Left renal pelvis (tissue), 4 donors: ENCODE measurements at places on chromosomes 16 and 17. TPM values are rescaled to one million over a fixed set of nuclear protein-coding genes. Genes with fewer than 3 reads are reported as not detected.
A peak's percentile ranks its signal among the peaks of the same experiment; 100 is the strongest.

MILR1 gene
- 1.9 TPM for polyA plus RNA-seq

DNA sequence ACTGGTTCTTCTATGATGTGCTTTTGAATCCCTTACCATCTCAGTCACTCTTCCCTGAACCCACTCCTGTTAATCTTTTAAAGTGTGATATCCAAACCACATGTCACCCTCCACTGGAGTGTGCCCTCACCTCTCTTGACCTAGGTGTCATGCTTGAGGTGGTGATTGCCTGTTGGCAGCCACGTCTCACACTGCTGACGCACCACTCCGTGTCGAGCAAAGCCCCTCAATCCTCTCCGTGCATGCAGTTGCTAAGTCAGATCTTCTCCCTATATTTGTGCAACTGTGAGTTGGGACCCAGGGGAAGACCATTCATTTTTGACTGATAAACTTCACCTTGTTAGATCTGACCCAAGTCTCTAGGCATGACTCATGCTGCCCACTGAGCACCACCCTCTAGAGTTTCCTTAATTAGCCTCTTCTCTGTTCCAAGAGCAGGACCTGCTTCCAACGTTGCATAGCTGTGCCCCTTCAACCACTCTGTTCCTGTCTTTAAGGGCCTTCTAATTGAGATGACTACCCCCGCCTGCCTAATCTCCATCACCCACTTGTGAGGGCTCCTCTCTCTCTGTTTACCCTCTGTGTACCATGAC, 2.7 kb downstream of the MYH13 start:
- no peak for DNase-seq

GRCh38 chr16:14423344-14423743, 206.7 kb downstream of the PARN start:
- no peak for DNase-seq

DNA sequence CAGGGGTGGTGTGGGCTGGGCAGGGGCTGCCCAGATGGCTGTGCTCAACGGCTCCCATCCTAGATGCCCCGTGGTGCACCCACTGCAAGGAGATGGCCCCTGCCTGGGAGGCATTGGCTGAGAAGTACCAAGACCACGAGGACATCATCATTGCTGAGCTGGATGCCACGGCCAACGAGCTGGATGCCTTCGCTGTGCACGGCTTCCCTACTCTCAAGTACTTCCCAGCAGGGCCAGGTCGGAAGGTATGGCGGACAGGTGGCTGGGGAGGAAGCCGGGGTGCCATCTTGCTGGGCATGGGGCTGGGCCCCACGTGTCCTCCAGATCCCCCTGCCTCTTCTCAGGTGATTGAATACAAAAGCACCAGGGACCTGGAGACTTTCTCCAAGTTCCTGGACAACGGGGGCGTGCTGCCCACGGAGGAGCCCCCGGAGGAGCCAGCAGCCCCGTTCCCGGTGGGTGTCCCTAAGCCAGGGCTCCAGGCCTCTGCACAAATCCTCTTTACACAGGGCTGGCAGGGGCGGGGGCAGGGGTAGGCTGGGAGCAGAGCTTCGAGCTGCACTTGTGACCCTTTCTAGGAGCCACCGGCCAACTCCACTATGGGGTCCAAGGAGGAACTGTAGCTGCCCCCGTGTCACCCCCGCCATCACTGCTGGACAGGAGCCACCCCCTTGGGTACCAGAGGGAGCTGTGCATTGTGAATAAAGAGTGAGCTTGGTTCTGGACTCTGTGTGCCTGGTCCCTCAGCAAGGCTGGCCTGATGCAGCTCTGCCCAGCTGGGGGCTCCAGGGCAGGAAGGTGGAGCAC, 3.7 kb downstream of the PDIA2 start:
- no peak for DNase-seq

GRCh38 chr17:47840001-47840741, 902 bp downstream of the SCRN2 start:
- no peak for DNase-seq

DNA sequence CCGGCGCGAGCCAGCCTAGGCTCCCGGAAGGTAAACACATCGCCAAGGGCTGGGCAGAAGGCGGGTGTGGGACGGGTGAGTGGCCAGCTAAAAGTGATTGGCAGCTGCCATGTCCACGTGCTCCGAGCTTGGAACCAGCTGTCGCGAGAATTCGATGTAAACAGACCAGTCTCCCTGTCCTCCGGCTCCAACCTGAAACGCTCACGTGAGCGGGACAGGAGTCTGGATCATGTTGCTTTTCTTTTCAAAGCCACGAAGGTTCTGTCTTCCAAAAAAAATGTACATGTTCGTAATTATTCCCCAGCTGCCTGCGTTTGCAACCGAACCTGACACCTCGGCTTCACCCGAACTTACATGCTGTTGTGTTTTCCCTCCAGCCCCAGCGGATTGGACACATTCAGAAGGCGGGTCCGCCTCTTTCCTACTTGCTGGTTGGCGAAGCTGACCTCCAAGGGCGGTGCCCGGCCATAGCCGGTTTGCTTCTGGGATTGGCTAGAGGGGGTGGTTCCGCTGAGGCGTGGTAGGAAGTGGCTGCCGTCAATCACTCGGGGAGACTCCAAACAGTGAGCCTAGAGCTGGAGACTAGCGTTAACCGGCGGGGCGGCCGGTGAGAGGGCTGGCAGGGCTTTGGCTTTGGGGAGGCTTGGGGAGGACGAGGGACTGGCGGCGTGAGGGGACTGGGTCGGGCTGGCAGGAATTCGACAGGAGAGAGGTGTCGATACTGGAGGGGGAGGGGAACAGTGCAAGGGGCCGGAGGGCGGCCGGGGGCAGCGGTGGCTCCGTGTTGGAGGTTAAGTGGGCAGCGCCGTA, at the start of gene BCAS3:
Gene BCAS3 (plus strand): TSS at position 544 of the 810 bp plus-strand sequence.
- peak; percentile 97 for DNase-seq

- DNase-seq, result no peak
Measured at GRCh38 chr17:10648956-10649355, 8.2 kb downstream of the MYH3 start.

DNA sequence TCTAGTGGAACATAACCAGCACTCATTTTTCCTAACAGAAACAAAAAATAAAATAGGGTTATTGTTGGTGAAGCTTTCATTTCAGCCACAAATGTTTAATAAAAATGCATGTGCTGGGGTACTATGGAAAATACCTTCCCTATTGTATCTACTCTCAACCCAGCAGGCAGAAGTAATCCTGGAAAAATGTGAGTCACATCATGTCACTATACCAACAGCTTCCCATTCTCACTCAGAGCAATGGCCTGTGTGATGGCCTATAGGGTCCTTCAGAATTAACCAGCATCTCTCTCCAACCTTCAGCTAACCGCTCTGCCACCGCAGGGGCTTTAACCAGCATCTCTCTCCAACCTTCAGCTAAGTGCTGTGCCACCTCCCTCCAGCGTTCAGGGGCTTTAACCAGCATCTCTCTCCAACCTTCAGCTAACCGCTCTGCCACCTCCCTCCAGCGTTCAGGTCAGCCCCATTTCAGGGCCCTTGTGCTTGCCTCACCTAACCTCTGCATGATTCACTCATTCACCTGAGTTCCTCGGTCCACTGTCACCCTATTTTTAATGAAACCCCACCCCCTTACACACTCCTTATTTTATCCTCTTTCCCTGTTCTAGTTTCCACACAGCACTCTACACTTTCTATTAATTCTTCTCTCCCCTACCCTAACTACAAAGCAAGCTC, 34.0 kb downstream of the UBE2G1 start:
- DNase-seq, result no peak

DNA sequence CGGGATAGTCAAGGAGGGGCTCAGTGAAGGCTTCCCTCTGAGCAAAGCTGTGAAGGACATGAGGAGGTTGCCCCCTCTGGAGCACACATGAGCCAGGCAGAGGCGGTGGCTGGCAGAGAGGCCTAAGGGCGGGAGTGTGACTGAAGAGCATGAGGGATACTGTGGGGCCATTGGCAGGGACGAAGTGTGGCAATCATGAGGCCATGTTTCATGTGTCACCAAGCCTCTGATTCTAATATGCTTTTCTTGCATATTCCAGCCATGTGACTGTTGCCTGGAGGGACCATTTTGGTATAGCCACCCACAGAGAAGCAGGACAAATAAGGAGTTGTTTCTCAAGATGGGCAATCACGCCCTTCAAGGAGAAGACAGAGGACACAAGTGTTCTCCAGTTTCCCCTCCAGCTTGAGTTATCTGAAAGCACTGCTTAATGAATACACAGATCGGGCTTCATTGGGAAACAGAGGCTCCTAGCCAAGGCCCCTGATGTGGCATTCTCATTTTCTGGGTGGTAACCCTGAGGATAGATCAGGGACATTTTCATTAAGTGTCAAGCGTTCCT, 68.0 kb downstream of the AKAP1 start:
- DNase-seq, result no peak

DNAI2 gene
- not detected for polyA plus RNA-seq

DNA sequence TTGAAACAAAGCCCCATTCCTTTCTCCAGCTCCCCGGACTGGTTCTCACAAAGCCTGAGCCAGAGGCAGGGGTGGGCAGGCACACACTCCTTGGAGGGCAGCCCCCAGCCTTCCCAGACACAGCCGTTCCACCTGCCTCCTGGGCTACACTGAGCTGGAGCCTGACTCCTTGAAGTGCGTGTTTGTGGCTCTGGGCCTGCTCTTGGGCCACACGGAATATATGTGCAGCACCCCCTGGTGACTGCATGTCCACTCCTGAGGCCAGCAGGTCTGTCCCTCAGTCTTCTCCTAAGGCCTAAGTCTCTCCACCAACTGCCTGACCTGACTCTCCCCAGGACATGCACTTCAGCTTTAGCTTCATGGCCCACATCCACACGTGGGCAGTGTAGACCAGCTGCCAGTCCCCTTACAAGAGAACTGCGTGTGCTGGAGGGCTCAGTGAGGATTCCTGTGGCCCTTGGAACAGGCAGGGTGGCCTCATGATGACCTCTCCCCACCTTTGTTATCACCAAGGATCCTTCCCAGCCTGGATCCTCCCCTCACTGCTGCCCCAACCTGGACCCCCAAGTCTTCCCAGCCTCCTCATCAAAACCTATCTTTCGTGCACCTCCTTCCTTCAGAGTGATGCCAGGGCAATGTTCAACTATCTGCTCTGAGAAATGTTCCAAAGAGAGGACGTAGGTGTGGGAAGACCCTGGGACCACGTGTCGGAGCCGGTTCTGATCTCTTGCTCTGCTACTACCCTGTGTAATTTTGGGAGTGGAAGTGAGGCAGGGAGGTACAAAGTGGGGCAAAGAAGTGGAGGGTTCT, 12.4 kb upstream of the SLC6A2 start:
- no peak for DNase-seq

GRCh38 chr17:78951967-78952551, 26.9 kb upstream of the TIMP2 start:
- DNase-seq, result no peak

CCL5 gene
- polyA plus RNA-seq, result 1.8 TPM

GRCh38 chr16:30000735-30001631, 4.9 kb downstream of the INO80E start:
- DNase-seq, result no peak

KRTAP2-1 gene
- polyA plus RNA-seq, result not detected

DNA sequence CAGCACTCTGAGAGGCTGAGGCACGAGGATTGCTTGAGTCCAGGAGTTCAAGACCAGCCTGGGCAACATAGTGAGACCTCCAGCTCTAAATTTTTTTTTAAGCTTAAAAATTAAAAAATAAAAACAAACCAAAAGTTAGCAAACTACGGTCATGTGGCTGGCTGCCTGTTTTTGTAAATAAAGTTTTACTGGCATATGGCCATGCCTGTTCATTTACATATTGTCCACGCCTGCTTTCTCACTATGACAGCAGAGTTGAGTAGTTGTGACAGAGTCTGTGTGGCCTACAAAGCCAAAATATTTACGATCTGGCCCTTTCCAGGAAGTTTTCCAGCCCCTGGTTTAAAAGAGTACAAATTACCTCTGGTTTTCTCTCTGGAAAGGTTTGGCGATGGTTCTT, 3.3 kb downstream of the SLX4 start:
- DNase-seq, result no peak

CX3CL1 gene
- polyA plus RNA-seq, result 31.5 TPM

GRCh38 chr16:23679274-23679985, 741 bp downstream of the PLK1 start:
- no peak for DNase-seq

GRCh38 chr16:2950773-2951172, 13.3 kb upstream of the KREMEN2 start:
- DNase-seq, result no peak

- DNase-seq, result no peak
Measured at GRCh38 chr17:17001874-17002520, 30.1 kb upstream of the TNFRSF13B start.

OR4D1 gene
- not detected for polyA plus RNA-seq

DRG2 gene
- 44.7 TPM for polyA plus RNA-seq

GRCh38 chr16:3754772-3755171, 37.4 kb upstream of the TRAP1 start:
- no peak for DNase-seq

DNA sequence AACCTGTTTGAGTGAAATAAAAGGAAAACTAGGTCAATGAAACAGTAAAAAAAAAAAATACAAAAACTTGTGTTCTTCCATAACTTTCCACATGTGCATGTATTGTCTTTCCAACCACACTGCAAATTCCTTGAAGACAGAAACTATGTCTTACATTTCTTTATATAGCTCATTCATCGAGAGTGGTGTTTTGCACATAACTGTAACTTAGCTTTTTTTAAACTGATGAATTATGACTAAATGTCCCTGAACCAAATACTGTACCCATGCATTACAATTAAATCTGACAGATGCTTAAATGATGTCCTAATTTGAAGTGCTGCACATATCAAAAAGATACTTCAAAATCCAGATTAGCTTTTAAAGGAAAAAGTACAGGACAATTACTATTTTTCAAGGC, 50.1 kb downstream of the BRIP1 start:
- no peak for DNase-seq
